PC-9 (cell line): ENCODE measurements at places on chromosomes 16 and 17. TPM values are rescaled to one million over a fixed set of nuclear protein-coding genes. Genes with fewer than 3 reads are reported as not detected.

The IGF2BP1 gene
- total RNA-seq, result 56.5 and 57.4 TPM in 2 replicates

The CCDC154 gene
- 2.4 and 2.8 TPM in 2 replicates for total RNA-seq

The KRTAP9-2 gene
- not detected in 2 replicates for total RNA-seq

The SOST gene
- not detected in 2 replicates for total RNA-seq

The NT5C gene
- total RNA-seq, result 38.6 and 52.3 TPM in 2 replicates

DNA sequence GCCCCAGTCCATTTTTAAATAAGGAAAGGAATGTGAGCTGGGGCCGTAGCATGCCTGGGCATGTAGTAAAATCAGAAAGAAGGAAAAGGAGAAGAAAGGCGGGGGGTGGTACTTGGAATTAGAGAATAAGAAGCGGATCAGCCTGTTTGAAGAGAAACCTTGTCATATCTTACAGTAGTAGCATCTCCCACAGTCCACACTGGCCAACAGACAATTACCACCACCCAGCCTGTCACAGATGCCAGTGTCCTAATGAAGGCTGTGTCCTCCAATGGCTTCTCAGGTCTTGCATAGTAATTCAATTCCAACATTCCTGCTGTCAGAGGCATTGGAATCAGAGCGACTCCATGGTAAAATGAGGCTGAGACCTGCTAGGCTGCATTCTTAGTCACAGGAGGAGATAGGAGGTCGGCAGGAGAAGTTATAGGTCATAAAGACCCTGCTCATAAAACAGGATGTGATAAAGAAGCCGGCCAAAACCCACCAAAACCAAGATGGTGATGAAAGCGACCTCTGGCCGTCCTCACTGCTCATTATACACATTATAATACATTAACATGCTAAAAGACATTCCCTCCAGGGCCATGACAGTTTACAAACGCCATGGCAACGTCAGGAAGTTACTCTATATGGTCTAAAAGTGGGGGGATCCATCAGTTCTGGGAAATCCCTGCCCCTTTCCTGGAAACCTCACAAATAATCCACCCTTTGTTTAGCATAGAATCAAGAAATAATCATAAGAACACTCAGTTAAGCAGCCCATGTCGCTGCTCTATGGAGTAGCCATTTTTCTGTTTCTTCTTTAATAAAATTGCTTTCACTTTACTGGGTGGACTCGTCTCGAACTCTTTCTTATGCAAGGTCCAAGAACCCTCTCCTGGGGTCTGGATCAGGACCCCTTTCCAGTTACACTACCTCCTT, 9.6 kb upstream of the AKAP10 start:
- no peak overlapping the region for H3K27ac ChIP-seq
- DNase-seq, result no peak
- H3K4me3 ChIP-seq, result no peak overlapping the region
- H3K4me1 ChIP-seq, result no peaks in the 10 kb centered on the region
- H3K27me3 ChIP-seq, result no peaks in the 10 kb centered on the region

DNA sequence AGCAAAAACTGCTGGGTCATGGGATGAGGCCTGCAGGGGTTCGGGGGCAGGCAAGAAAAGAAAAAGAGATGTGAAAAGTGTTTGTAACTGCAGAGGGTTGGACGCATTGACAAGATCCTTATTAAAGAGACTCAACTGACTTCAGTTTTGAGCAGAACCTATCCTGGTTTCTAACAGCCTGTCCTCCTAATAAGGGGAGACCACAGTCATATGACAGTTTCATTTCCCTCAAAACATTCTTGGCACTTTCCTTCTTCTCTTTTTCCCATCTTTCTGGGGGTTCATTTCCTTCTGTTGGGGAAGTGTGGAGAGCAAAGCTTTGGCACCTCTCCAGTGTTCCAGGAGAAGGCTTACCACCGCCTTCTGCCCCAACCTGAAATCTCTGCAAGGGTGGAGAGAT, 118.5 kb downstream of the MAF start:
- H3K36me3 ChIP-seq, result no peaks in the 10 kb centered on the region
- H3K27ac ChIP-seq, result no peak overlapping the region
- no peak for DNase-seq

DNA sequence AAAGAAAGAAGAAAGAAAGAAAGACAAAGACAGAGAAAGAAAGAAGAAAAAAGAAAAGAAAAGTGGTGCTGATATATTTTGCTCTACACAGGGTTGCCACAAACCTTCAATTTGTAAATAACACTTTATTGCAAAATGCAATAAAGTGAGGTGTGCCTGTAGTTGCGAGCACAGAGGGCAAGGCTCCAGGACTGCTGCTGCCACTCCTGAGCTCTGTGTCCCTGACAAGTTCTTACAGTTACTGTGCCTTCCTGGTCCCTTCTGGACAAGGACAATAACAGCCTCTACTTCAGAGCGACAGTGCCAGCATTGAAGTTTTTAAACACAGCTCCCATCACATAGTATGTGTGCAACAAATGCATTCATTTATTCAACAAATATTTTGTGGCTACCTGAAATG, 148.1 kb downstream of the AXIN2 start:
- H3K36me3 ChIP-seq, result no peaks in the 10 kb centered on the region
- H3K4me1 ChIP-seq, result no peaks in the 10 kb centered on the region
- no peaks in the 10 kb centered on the region for H3K27me3 ChIP-seq
- no peak overlapping the region for H3K4me3 ChIP-seq

GRCh38 chr16:51181503-51181811, 30.4 kb upstream of the SALL1 start:
- DNase-seq, result no peak
- H3K27ac ChIP-seq, result no peak overlapping the region
- H3K4me1 ChIP-seq, result no peaks in the 10 kb centered on the region
- H3K4me3 ChIP-seq, result no peak overlapping the region

GRCh38 chr16:84742641-84743092, 42.9 kb downstream of the USP10 start:
- no peak overlapping the region for H3K4me3 ChIP-seq
- H3K4me1 ChIP-seq, result 0 out of 2 replicates have a peak, but pooled peaks cover 7% of the 10 kb centered on the region
- no peak for DNase-seq
- no peak overlapping the region for H3K27ac ChIP-seq
- H3K36me3 ChIP-seq, result peaks cover 20% of the 10 kb centered on the region; the same call in 1 of the 2 replicates
- H3K27me3 ChIP-seq, result no peaks in the 10 kb centered on the region

DNA sequence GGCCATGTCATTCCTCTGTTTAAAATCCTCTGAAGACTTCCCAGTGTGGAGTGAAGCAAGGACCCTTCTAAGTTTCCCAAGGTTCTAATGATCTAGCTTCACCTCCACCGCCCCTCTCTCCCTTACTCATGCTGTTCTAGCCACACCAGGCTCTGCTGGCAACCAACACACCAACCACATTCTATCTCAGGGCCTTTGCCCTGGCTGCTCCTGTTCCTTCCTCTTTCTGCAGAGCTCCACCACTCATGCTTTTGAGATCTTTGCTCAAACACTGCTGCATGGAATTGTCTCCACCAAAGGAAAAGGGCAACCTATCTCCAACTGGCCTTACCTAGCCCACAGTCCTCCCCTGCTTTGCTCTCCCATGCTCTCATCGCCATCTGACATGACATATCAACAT, 128.7 kb downstream of the XYLT1 start:
- H3K4me3 ChIP-seq, result no peak overlapping the region
- peaks cover 41% of the 10 kb centered on the region; the same call in 1 of the 2 replicates for H3K27me3 ChIP-seq
- no peak for DNase-seq
- no peak overlapping the region for H3K27ac ChIP-seq
- no peaks in the 10 kb centered on the region for H3K4me1 ChIP-seq

DNA sequence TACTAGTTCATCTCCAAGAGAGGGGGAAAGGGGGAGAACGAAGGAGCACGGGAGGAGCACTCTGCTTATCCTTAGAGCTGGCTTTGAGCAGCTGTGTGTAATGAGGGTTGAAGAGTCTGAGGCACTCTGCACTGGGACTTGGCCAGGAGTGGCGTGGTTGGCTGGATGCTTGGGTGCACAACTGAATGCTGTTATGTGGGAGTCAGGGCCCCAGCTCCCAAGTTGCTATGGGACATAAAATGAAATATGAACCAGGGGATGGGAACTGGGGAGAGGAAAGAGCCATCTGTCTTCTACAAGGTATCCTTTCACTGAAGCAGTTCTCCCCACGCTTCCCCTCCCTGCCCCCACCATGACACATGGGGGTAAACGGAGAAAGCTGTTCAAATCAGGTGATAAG, 105.9 kb upstream of the ANKFN1 start:
- no peaks in the 10 kb centered on the region for H3K36me3 ChIP-seq
- H3K4me3 ChIP-seq, result no peak overlapping the region
- H3K27ac ChIP-seq, result no peak overlapping the region
- no peak for DNase-seq
- H3K4me1 ChIP-seq, result no peaks in the 10 kb centered on the region
- peaks cover 8% of the 10 kb centered on the region; the same call in 1 of the 2 replicates for H3K27me3 ChIP-seq

GRCh38 chr17:68375566-68375965, 81.7 kb downstream of the WIPI1 start:
- H3K4me1 ChIP-seq, result peaks cover 44% of the 10 kb centered on the region
- H3K4me3 ChIP-seq, result no peak overlapping the region
- H3K36me3 ChIP-seq, result no peaks in the 10 kb centered on the region
- no peak for DNase-seq

GRCh38 chr16:80803339-80804055, 901 bp downstream of the CDYL2 start:
- H3K27ac ChIP-seq, result no peak overlapping the region
- H3K4me3 ChIP-seq, result no peak overlapping the region
- H3K4me1 ChIP-seq, result no peaks in the 10 kb centered on the region
- no peaks in the 10 kb centered on the region for H3K27me3 ChIP-seq
- no peaks in the 10 kb centered on the region for H3K36me3 ChIP-seq

DNA sequence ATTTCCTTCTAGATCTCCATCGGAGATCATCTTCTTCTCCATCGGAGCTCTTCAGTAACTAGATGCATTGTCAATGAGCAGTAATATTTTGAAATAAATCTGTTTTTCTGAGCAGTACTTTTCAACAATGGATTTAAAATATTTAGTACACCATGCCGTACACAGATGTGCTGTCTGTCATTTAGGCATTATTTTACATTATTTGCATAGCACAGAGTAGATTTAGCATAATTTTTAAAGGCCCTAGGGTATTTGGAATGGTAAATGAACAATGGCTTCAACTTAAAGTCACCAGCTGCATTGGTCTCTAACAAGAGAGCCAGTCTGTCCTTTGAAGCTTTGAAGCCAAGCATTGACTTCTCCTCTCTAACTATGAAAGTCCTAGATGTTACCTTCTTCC, 95.4 kb upstream of the ANKFN1 start:
- no peak overlapping the region for H3K4me3 ChIP-seq
- H3K4me1 ChIP-seq, result no peaks in the 10 kb centered on the region
- no peak overlapping the region for H3K27ac ChIP-seq
- H3K27me3 ChIP-seq, result no peaks in the 10 kb centered on the region
- no peak for DNase-seq

- peaks cover 49% of the 10 kb centered on the region for H3K36me3 ChIP-seq
- no peak overlapping the region for H3K27ac ChIP-seq
- no peaks in the 10 kb centered on the region for H3K4me1 ChIP-seq
- DNase-seq, result no peak
- no peaks in the 10 kb centered on the region for H3K27me3 ChIP-seq
These were observed 28.6 kb downstream of the CEP95 start for GRCh38 chr17:64535357-64535756.

- H3K4me3 ChIP-seq, result no peak overlapping the region
- no peaks in the 10 kb centered on the region for H3K36me3 ChIP-seq
- no peaks in the 10 kb centered on the region for H3K27me3 ChIP-seq
- DNase-seq, result no peak
- H3K27ac ChIP-seq, result no peak overlapping the region
These were observed 564.5 kb downstream of the CDH8 start for GRCh38 chr16:61471737-61472136.

DNA sequence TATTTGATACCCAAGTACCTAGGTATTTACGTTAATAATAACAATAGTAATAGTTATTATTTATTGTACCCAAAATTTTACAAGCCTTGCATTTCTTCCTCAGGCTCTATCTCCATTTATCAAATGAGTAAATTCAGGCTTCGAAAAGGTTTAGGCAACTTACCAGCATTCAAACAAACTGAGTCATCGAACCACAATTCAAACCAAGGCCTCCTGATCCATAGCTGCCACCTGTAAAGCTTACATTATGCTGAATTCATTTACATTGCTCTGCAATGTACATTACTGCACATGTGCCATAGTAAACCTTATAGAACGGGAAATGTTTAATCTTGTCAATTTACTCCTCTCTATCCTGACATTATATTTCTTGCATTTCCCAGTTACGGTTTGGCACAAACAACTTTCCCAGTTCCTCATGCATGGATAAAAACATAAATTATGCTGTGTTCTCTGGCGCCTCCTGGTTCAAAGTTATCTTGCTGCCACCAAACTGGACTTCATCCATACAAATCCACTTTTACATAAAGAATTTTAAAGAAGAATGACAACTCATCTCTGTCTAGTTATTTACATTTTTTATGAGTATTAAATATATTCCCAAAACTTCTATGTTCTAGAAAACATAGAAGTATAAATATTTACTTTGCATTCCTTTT, 360.6 kb upstream of the SOX9 start:
- DNase-seq, result no peak
- H3K27ac ChIP-seq, result no peak overlapping the region
- H3K36me3 ChIP-seq, result no peaks in the 10 kb centered on the region
- no peaks in the 10 kb centered on the region; the same call in 1 of the 2 replicates for H3K4me1 ChIP-seq
